ENCODE measurements at places on chromosomes 5 and 9.

DNA sequence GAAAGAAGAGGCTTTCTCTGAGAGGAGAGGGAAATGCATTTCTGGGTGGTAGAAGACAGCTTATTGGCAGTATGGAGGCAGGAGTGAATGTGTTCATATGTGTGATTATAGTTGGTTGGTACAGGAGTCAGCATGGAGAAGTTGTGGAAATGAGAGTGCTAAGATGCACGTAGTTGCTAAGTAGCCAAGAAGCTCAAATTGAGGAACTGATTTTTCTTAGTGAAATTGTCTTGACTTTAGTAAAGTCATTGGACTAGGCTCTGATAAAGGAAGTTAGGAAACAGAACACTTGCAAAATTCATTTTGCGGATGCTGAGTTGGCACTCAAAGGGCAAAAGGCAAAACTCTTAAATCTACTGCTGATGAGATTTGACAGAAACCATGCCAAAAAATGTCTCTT, 158.9 kb upstream of the VCAN start:
- no peak for DNase-seq

DNA sequence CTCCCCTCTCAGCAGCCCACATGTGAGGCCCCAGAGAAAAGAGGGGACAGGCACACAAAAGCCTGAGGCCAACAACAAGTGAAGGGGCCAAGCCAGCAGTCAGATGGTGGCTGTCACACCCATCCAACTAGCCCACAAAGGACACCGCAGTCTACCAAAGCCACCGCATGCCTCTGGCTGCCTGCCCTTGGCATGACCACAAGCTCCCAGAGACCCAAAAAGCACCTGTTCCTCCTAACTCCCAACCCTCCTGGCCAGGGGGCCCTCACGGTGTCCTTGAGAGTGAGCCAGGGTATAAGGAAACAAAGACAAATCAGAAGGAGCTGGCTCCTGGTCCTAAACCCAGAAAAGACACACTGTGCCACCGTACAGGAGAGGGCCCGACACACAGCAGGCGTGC, 77.8 kb upstream of the LRRTM2 start:
- no peak for DNase-seq

DNA sequence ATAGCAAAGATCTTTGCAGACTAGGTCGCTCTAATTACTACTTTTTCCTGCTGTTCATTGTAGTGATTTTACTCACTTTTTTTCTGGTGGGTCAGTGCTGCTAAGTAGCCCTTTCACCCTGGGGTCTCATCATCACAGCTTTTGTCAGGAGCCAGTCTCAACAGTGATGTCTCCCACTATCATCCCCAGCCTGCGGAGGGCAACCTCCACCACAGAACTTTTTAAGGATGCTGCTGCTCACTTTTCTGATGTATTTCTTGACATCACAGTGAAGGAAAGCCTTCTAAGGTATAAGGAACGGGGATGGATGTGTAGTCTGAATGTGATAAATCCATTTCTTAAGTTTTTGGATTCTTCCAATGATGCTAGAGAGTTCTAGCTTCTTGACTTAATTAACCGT, 242.5 kb upstream of the RIOK2 start:
- DNase-seq = no peak

- DNase-seq = no peak
These were observed 1841.9 kb downstream of the EFNA5 start for GRCh38 chr5:105828821-105829220.

DNA sequence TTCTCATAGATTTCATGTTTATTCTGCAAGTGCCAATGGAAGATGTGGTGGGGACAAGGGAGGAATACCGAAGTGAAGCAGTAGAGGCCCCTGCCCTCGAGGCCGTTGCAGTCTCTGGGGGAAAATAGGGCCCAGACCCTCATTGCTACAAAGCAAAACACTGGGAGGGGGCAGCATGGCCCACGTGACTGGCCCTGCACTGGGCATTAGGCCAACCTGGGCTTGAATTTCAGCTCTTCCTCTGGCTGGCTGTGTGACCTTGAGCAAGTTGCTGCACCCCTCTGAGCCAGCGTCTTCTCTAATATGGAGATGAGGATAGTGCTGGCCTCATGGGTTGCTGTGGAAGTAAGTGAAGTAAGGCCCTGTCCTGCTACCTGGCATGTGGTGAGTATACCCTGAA, 709 bp upstream of the SYNPO start:
- peak; percentile 50 for DNase-seq

GRCh38 chr9:19409401-19410194, 789 bp downstream of the ACER2 start:
- peak; percentile 66 for DNase-seq

- DNase-seq = no peak
These were observed 12.6 kb downstream of the ZNF462 start for GRCh38 chr9:106875529-106875928.

- no peak for DNase-seq
These were observed 63.7 kb upstream of the RICTOR start for GRCh38 chr5:39137819-39138451.

DNA sequence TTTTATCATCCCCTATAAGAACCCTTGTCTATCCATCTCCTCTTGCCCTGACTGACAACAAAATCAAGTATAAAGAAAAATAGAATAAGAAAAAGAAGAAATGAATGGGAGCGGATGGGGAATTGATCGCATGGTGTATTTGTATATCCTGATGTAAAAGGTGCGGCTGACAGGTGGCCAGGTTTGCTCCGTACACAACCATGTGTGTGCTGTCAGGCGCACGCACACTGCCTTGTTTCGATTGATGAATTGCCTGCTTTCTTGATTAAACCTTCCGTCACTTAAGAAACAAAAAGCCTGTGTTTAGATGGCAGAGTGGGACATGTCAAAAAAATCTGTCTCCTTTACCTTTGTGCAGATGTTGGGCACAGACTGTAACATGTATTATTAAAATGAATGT, 102.6 kb downstream of the MVB12B start:
- peak; percentile 26 for DNase-seq

Data from right lobe of liver (tissue), 6 donors.